ENCODE measurements at places on chromosomes 1 and 21. TPM values are rescaled to one million over a fixed set of nuclear protein-coding genes. Genes with fewer than 3 reads are reported as not detected.

SYNC gene
- total RNA-seq: 1.3 TPM

C1QB gene
- total RNA-seq: 0.33 TPM

HOOK1 gene
- total RNA-seq: 0.57 TPM

KMO gene
- 1.8 TPM for total RNA-seq

TFF3 gene
- 8.9 TPM for total RNA-seq

FMO5 gene
- 0.57 TPM for total RNA-seq

COQ8A gene
- 15.1 TPM for total RNA-seq

CD1B gene
- not detected for total RNA-seq

S100B gene
- total RNA-seq: not detected

TFF2 gene
- total RNA-seq: 1.1 TPM

WNT4 gene
- 0.92 TPM for total RNA-seq

FH gene
- total RNA-seq: 87.1 TPM

TNFSF4 gene
- 0.13 TPM for total RNA-seq

FCRLB gene
- total RNA-seq: 0.41 TPM

GSTM1 gene
- not detected for total RNA-seq

SLC6A17 gene
- total RNA-seq: 5.7 TPM

SNAP47 gene
- total RNA-seq: 55.6 TPM

KRTAP7-1 gene
- not detected for total RNA-seq

NBPF9 gene
- 30.3 TPM for total RNA-seq

GBP6 gene
- total RNA-seq: not detected

LPAR3 gene
- 6.3 TPM for total RNA-seq

FCRL3 gene
- not detected for total RNA-seq
